Daoy (cell line): ENCODE measurements at places on chromosomes 13 and 19. TPM values are rescaled to one million over a fixed set of nuclear protein-coding genes. Genes with fewer than 3 reads are reported as not detected.

The SPTBN4 gene
- 0.15 and 1.5 TPM in 2 replicates for total RNA-seq

The ZNF439 gene
- total RNA-seq, result 2.9 and 4.8 TPM in 2 replicates

The SIGLEC8 gene
- total RNA-seq, result not detected in 2 replicates

The FUT3 gene
- total RNA-seq, result not detected in 2 replicates

The CERS1 gene
- total RNA-seq, result 0.45 TPM in 1 of 2 replicates, not detected in the other

The GIPR gene
- not detected in 2 replicates for total RNA-seq

The TEX29 gene
- not detected in 2 replicates for total RNA-seq

The LRCH1 gene
- 2.9 and 3.8 TPM in 2 replicates for total RNA-seq

The OR2Z1 gene
- not detected in 2 replicates for total RNA-seq

The IFNL1 gene
- total RNA-seq, result not detected in 2 replicates

The TPM4 gene
- 1,303 and 1,358 TPM in 2 replicates for total RNA-seq

The ZNF493 gene
- total RNA-seq, result 3.3 and 10.1 TPM in 2 replicates

GRCh38 chr13:100089465-100090032 is 656 bp downstream of the PCCA start:
- peak; percentile 8 for DNase-seq

DNA sequence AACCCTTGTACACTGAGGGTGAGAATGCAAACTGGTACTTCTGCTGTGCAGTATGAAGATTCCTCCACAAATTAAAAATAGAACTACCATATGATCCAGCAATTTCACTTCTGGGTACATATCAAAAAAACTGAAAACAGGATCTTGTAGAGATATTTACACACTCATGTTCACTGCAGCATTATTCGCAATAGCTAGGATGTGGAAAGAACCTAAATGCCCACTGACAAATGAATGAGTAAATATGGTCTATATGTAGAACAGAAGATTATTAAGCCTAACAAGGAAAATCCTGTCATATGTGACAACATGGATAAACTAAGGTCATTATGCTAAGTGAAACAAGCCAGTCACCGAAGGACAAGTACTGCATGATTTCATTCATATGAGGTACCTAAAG is 304.7 kb downstream of the ENOX1 start:
- DNase-seq, result no peak

GRCh38 chr13:100630555-100630954 is 42.0 kb upstream of the GGACT start:
- DNase-seq, result no peak

- DNase-seq, result no peak
These were observed 168.2 kb downstream of the FGF14 start for GRCh38 chr13:102233566-102234208.

- DNase-seq, result no peak
These were observed 3.8 kb downstream of the MYADM start for GRCh38 chr19:53871454-53871853.

GRCh38 chr13:24931450-24932251 is 164.3 kb upstream of the PABPC3 start:
- no peak for DNase-seq

DNA sequence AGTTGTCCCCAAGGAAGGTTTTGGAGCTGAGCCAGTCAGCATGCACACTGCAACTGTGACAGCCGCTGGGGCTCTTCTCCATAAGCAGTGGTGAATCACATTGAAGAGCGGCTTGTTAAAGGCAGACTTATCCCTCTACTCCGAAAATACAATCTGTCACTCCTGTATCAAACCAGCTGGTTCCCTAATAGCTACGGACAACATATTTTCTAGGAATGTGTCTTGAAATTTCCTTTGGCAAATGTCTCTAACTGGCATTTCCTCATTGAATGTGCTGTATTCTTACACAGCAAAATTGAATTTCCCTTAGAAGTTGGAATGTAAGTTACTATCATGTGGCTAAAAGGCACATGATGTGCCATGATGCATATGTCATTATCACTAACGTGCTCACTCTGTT is 104.0 kb upstream of the GPR12 start:
- no peak for DNase-seq

DNA sequence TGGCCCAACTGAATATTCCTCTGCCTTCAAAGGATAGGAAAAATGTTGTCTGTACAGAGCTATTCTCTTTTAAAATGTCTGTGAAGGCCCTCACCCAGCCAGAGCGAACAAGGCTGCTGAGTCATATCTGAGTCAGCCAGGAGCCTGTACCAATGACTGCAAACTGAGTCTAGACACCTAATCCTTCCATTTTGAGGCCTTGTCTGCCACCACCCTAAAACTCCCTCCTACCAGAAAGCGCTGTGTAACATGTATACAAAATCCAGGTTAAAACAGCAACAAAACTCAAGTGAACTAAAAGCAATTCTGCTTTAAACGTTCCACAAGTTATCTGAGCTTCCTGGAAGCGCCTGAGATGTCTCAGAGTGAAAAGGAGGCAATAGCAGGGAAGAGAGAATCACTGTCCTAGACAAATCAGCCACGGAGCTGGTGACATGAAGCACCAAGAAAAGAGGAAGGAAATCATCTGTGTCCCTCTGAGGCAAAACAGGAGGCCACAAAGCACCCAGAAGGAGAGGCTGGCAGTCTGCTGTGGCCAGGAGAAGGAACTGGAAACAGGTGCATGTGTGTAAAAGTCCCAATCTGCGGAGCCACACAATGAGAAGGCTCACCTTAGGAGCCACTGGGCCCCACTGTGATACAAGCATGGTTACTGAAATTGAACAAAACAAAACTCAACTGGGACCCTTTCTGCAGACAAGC is 10.2 kb downstream of the DHRS12 start:
- peak; percentile 74 for DNase-seq

DNA sequence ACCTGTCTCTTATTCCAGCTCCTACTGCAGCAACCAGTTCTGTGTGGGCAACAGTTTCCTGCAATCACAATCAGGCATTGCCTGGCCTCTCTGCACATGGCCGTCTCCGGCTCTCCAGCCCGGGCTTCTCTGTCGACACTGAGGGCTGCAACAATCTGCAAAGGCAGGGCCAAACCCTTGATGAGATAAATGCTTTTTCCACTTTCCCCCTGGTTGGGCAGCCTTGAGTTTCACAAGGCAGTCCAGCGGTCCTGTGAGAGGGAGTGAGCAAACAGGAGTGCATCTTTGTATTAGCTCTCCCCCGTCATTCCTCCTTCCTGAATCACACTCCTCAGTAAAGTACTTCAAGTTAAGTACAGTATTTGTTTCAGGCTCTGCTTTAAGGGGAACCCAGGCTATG is 40.7 kb upstream of the VWA8 start:
- DNase-seq, result peak; percentile 37

GRCh38 chr13:67023130-67023876 is 206.8 kb downstream of the PCDH9 start:
- DNase-seq, result peak; percentile 57

DNA sequence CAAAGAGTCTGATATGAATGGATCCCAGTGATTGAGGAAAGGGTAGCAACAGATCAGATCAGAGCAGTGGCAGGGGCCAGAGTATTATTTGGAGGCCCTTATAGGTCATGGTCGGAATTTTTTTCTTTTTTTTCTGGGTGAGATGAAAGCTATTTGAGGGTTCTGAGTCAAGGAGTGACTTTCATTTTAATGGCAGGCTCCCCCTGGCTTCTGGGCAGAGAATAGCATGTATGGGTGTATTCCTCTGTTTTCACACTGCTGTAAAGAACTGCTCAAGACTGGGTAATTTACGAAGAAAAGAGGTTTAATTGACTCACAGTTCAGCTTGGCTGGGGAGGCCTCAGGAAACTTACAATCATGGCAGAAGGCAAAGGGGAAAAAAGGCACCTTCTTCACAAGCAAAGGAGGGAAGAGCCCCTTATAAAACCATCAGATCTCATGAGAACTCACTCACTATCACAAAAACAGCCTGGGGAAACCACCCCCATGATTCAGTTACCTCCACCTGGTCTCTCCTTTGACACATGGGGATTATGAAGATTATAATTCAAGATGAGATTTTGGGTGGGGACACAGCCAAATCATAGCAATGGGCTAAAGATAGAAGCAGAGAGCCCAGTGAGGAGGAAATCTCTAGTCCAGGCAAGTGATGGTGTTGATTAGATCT is 3.0 kb upstream of the SLC6A16 start:
- peak; percentile 31 for DNase-seq

DNA sequence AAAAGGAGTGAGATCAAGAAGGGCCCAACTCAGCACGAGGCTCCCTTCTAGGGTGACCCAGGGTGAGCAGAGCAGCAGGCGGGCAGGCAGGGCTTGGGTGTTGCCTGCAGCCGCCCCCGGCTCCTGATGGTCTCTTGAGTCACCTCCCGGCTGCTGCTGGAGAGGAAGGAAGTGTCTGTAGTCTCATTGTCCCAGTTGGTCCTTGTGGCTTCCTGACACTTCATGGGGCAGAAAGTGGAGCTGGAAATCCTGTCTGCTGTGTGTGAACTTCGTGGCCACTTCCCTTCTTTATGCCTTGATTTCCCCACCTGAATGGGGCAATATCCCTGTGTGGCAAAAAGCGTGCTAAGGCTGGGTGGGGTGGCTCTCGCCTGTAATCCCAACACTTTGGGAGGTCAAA is 2.5 kb downstream of the MAP1S start:
- DNase-seq, result peak; percentile 74

GRCh38 chr13:26061256-26061655 is 9.4 kb upstream of the SHISA2 start:
- DNase-seq, result no peak

- DNase-seq, result peak; percentile 59
These were observed 31.2 kb downstream of the TMPRSS9 start for GRCh38 chr19:2391118-2391725.

- no peak for DNase-seq
These were observed 208.9 kb upstream of the TMTC4 start for GRCh38 chr13:100883453-100883852.

- no peak for DNase-seq
These were observed 22.9 kb downstream of the PPP5C start for GRCh38 chr19:46369817-46370216.

DNA sequence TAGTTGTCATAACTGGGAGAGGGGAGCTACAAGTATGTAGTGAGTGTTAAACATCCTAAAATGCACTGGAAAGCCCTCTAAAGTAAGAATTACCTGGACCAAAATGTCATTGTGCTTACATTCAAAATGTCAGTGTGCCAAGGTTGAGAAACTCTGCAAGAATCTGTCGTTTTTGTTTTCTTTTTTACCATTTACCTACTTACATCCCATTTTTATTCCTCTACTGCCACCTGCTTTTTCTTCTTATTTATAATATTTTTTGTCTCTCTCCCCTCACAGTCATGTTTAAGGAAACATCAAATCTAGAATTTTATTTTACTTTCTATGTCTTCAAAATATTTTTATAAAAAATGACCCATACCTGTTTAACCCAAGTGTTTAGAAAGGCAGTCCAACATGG is 226.4 kb downstream of the PCDH17 start:
- DNase-seq, result no peak

- DNase-seq, result peak; percentile 47
These were observed 32.4 kb downstream of the RASA3 start for GRCh38 chr13:114099918-114100445.

- no peak for DNase-seq
These were observed 251.1 kb downstream of the EFNB2 start for GRCh38 chr13:106284358-106284757.

- no peak for DNase-seq
These were observed 18.7 kb upstream of the EID2 start for GRCh38 chr19:39558624-39559117.

DNA sequence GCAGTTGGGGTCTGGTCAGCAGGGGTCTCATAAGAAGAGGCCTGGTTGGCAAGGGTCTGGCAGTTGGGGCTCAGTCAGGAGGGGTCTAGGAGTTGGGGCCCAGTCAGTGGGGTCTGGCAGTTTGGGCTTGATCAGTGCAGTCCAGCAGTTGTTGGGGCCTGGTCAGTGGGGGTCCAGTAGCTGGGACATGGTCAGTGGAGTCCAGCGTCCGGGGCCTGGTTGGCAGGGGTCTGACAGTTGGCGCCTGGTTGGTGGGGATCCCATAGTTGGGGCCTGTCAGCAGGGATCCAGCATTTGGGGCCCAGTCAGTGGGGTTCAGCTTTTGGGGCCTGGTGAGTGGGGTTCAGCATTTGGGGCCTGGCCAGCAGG is 60.5 kb upstream of the TPM4 start:
- no peak for DNase-seq

- DNase-seq, result no peak
These were observed 4.0 kb downstream of the MRPL54 start for GRCh38 chr19:3766520-3766919.

GRCh38 chr13:76750126-76750525 is 136.1 kb downstream of the KCTD12 start:
- no peak for DNase-seq

DNA sequence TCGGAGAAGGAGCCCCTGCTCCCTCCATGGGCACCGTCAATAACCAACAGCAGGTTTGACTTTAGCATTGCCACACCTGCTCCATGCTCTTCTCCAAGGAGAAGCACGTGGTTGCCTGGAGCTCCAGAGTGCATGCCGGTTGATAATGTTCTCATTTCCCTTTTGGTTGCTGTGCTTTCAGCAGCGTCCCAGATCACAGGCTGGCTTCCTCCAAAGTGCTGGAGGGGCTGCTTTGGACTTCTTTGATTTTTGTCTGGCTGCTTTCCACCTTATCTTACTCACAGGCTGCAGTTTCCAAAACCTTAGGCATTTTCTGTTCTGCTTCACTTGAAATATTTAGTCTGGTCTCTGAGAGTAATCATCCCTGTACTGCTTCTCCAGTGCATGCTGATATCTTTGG is 123.8 kb upstream of the IRS2 start:
- no peak for DNase-seq

DNA sequence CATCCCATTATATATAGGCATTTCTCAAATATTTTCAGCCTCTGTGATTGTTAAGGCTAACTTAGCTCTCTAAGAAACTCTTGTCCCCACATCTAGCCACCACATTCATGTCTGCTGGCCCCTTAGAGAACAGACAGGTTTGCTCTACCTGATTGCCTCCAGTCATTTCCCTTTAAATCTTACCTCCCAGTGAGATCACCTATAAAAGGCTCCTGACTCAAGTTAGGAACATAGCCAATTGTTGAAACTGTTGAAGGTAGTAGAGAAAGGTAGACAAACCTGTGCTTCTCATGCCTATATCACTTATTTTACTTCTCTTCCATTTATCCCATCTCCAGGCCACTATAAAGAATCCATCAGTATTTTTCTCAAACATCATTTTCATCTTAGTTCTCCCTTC is 771.4 kb downstream of the DIAPH3 start:
- DNase-seq, result no peak

- DNase-seq, result peak; percentile 22
These were observed 60.9 kb downstream of the WDFY2 start for GRCh38 chr13:51645154-51645650.

GRCh38 chr13:39132286-39133230 is 94.3 kb downstream of the NHLRC3 start:
- DNase-seq, result no peak

DNA sequence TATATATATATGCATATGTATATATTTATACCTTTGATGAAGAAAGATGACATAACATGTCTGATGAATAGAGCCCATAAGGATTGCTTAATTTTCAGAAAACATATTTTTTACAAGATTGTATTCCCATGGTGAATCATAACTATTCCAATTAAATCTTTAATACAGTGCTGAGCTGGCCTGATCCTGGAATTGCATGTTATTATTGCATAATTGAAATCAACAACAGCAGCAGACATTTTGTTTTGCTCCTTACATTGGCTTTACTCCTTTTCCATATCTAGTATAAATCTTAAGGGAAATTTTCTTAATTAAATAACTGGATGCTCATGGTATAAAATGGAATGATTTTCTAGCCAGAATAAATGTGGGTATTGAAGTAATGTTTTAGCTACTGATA is 22.0 kb downstream of the POSTN start:
- no peak for DNase-seq

- no peak for DNase-seq
These were observed 38.7 kb downstream of the SACS start for GRCh38 chr13:23394821-23395220.

- DNase-seq, result no peak
These were observed 95.1 kb downstream of the C13orf42 start for GRCh38 chr13:51015973-51016372.
